Thyroid gland (tissue), 4 donors: ENCODE measurements at places on chromosomes 13 and 19. TPM values are rescaled to one million over a fixed set of nuclear protein-coding genes. Genes with fewer than 3 reads are reported as not detected.

The C19orf67 gene
- total RNA-seq: not detected

- no peak for DNase-seq
- no peaks in the 10 kb centered on the region for H3K36me3 ChIP-seq
- H3K4me1 ChIP-seq: no peaks in the 10 kb centered on the region
- H3K4me3 ChIP-seq: no peak overlapping the region
- H3K27me3 ChIP-seq: no peaks in the 10 kb centered on the region
- no peak overlapping the region for H3K27ac ChIP-seq
Observed at GRCh38 chr13:76852986-76853385, 33.2 kb downstream of the KCTD12 start.

The OR7C2 gene
- not detected for total RNA-seq

GRCh38 chr13:43269037-43269481 lies 245.7 kb downstream of the DNAJC15 start:
- peaks cover 12% of the 10 kb centered on the region for H3K4me1 ChIP-seq
- no peaks in the 10 kb centered on the region for H3K27me3 ChIP-seq
- no peak overlapping the region for H3K4me3 ChIP-seq

GRCh38 chr19:4519521-4520277 lies 1.4 kb upstream of the PLIN4 start:
- H3K4me3 ChIP-seq: no peak overlapping the region
- H3K27ac ChIP-seq: no peak overlapping the region
- no peaks in the 10 kb centered on the region for H3K36me3 ChIP-seq
- no peak for DNase-seq
- no peaks in the 10 kb centered on the region for H3K27me3 ChIP-seq
- no peaks in the 10 kb centered on the region for H3K4me1 ChIP-seq

The HSPB6 gene
- 23.9 TPM for total RNA-seq

DNA sequence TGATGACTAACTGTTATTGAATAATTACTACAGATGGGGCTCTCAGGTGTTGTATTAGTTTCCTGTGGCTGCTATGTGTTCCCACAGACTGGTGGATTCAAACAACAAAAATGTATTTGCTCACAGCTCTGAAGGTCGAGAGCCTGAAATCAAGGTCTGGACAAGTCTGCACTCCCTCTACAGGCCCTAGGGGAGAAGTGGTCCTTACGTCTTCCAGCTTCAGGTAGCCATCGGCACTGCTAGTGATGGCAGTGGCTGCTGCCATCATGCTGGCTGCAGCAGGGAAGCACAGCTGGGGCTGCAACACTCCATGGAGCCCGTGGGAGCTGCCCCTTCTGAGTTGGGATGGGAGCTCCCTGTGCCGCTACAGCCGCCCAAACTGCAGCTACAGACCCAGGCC lies 1.9 kb downstream of the TEX26 start:
- H3K4me3 ChIP-seq: no peak overlapping the region
- no peak for DNase-seq
- no peaks in the 10 kb centered on the region for H3K27me3 ChIP-seq
- no peaks in the 10 kb centered on the region for H3K36me3 ChIP-seq
- no peaks in the 10 kb centered on the region for H3K4me1 ChIP-seq
- no peak overlapping the region for H3K27ac ChIP-seq

DNA sequence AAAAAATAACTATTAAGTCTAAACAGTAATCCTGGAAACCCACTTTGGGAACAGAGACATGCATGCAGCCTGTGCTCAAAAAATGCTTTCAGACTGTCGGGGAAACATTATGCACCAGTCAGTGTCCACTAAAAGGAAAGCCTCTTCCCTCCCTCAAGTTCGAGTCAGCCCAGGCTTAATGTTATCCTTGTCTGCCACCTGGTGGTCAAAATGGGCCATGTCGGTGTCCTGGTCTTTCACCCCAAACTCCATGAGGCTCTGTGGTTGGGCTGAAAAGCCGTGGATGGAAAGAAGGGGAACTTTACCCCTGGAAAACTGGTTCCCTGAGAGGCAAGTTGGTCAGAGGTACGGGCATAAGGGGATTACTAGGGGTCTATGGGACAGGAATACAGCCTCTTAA lies 88.4 kb upstream of the ZNF492 start:
- no peaks in the 10 kb centered on the region for H3K4me1 ChIP-seq
- H3K4me3 ChIP-seq: no peak overlapping the region
- no peaks in the 10 kb centered on the region for H3K27me3 ChIP-seq
- no peaks in the 10 kb centered on the region for H3K36me3 ChIP-seq
- H3K27ac ChIP-seq: no peak overlapping the region

GRCh38 chr13:28423010-28423409 lies 71.9 kb downstream of the FLT1 start:
- no peak for DNase-seq
- H3K36me3 ChIP-seq: no peaks in the 10 kb centered on the region
- no peaks in the 10 kb centered on the region for H3K27me3 ChIP-seq
- no peak overlapping the region for H3K4me3 ChIP-seq
- no peaks in the 10 kb centered on the region for H3K4me1 ChIP-seq
